Sigmoid colon (tissue), 7 donors: ENCODE measurements at places on chromosomes 5 and 9.

- no peak for DNase-seq
Observed at GRCh38 chr5:61048534-61048933, 103.5 kb downstream of the NDUFAF2 start.

GRCh38 chr5:61334868-61335615, 3.0 kb downstream of the ZSWIM6 start:
- DNase-seq, result no peak

DNA sequence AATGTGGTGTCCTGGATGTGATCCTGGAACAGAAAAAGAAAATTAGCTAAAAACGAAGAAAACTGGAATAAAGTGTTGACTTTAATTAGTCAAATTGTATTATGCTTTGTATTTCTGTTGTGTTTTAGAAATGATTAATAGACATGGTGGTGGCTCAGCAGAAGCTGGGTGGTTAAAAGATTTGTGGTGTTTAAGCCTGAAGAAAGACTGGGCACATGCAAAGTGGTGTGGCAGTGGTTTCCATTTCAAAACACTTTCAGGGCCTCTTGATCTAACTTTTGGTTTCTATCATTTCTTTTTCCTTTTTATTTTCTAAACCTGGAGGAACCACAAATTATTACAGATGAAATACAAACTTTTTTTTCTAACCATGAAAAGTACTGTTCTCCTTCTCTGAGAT, 44.1 kb downstream of the ADGRV1 start:
- no peak for DNase-seq

DNA sequence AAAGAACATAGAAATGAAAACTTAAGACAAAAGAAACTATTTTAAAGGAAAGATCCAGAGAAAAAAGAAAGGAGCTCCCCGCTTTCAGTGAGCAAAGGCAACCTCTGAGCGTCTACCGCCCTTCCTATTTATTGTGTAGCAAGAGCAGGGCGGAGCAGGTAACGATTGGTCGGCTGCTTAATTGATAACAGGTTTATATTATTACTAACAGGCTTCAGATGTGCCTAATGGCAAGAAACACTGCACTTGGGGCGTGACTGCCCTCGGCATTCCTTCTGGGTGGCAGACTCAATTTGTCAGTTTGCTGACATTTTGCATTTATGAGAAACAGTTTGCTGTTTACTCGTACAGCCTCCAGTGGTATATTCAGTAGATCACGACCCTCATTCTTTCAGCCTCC, 482.7 kb upstream of the C9orf72 start:
- DNase-seq, result no peak

DNA sequence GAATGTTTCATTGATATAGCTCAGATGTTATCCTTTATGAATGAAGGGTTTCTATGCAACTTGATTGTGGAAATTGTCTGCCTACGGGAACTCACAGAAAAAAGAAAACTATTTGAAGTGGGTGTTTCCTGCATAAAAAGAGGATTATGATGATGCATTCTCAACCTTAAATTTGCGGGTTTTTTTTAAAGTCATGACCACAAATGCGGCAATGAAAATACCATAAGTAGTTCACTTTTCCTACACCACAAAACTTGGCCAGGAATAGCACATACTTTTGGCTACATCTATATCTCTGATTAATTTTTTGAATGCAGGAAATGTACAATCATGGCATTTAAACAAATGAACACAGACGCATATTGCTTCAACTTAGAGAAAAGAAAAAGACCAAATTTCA, 754.7 kb downstream of the DTWD2 start:
- no peak for DNase-seq

GRCh38 chr5:158324236-158324635, 465.3 kb upstream of the CLINT1 start:
- no peak for DNase-seq

DNA sequence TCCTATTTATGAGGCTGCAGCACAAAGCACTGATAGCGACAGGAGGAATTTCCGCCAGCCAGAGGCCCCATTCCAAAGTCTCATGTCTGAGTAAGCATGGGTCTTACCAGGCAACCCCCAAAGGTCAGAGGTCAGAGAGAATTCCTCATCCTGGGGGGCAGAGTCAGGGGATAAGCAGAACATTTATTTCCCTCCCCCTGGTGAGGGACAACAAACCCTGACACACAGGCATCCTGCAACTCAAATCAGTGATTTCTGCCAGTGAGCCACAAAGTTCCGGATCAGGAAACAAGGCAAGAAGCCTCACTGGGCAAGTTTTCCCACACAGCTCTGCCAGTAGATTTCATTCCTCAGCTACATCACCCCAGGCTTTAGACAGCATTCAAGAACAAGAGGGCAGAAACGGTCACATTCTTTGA, 37.0 kb downstream of the ADAMTS12 start:
- DNase-seq, result no peak

DNA sequence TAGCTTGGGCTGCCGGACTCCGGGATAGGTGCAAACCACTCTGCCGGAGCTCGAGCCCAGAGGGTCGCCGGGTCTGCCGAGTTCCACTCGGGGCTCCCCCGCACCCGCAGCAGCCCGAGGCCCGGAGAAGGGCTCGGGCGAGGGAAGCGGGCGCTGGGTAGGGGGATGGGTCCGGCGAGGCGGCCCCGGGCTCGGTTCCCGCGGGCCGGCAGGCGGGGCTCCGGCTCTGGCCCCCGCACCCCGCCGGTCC, 507 bp downstream of the RICTOR start:
- peak; percentile 64 for DNase-seq

- no peak for DNase-seq
Observed at GRCh38 chr5:83124593-83124992, 47.2 kb downstream of the XRCC4 start.
